ENCODE measurements at places on chromosomes 3 and 15. TPM values are rescaled to one million over a fixed set of nuclear protein-coding genes. Genes with fewer than 3 reads are reported as not detected.

GRCh38 chr3:25173606-25174005 lies 254.5 kb upstream of the RARB start:
- no peak overlapping the region for H3K27ac ChIP-seq
- DNase-seq, result no peak
- no peak overlapping the region for H3K4me3 ChIP-seq
- H3K4me1 ChIP-seq, result no peaks in the 10 kb centered on the region
- H3K27me3 ChIP-seq, result no peaks in the 10 kb centered on the region
- no peaks in the 10 kb centered on the region for H3K36me3 ChIP-seq

DNA sequence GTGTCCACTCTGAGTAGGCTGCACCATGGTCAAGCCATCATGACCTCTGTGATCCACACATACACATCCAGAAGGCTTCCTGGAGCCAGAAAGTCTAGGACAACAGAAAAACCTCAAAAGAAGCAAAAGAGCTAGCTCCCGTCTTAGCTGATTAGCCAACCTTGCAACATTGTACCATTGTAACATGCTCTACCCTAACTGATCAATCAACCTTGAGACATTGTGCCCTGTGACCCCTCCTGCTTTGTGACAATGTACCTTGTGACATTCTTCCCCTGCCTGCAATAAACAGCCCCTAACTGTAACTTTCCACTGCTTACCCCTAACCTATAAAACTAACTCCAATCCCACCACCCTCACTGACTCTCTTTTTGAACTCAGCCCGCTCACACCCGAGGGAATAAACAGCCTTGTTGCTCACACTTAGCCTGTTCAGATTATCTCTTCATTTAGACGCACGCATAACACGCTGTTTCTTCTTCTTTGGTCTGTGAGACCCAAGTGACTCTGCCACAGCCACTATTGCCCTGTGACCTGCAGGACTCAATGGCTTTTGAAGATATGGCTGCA lies 1104.6 kb downstream of the OTOL1 start:
- no peaks in the 10 kb centered on the region for H3K4me1 ChIP-seq
- no peak overlapping the region for H3K27ac ChIP-seq
- H3K4me3 ChIP-seq, result no peak overlapping the region
- DNase-seq, result no peak
- H3K36me3 ChIP-seq, result no peaks in the 10 kb centered on the region

- no peaks in the 10 kb centered on the region for H3K27me3 ChIP-seq
- no peaks in the 10 kb centered on the region for H3K36me3 ChIP-seq
- DNase-seq, result no peak
- H3K4me3 ChIP-seq, result no peak overlapping the region
Observed at GRCh38 chr15:91784973-91785709, 68.4 kb upstream of the SLCO3A1 start.

GRCh38 chr3:85567071-85567676 lies 608.4 kb downstream of the CADM2 start:
- no peaks in the 10 kb centered on the region for H3K27me3 ChIP-seq
- H3K27ac ChIP-seq, result no peak overlapping the region
- no peak overlapping the region for H3K4me3 ChIP-seq

GRCh38 chr15:39388118-39388517 lies 192.8 kb upstream of the THBS1 start:
- DNase-seq, result no peak
- H3K27me3 ChIP-seq, result no peaks in the 10 kb centered on the region
- H3K4me3 ChIP-seq, result no peak overlapping the region
- H3K36me3 ChIP-seq, result no peaks in the 10 kb centered on the region
- H3K27ac ChIP-seq, result no peak overlapping the region

RSL24D1 gene
- 153 TPM for polyA plus RNA-seq
